ENCODE measurements at places on chromosomes 2 and 18.

- no peak for DNase-seq
These were observed 61.0 kb upstream of the TMEM87B start for GRCh38 chr2:111994042-111994441.

GRCh38 chr2:43307973-43308372, 81.6 kb upstream of the ZFP36L2 start:
- no peak for DNase-seq

GRCh38 chr2:26692279-26692896, at the start of gene KCNK3:
Gene KCNK3, plus strand, starts transcription at chr2:26692722. Its CDS starts 154 bp downstream, at chr2:26692876.
- DNase-seq: peak; percentile 50

GRCh38 chr2:212034841-212035585, 503.6 kb downstream of the ERBB4 start:
- DNase-seq: no peak

- DNase-seq: peak; percentile 28
These were observed 166.8 kb downstream of the TPGS2 start for GRCh38 chr18:36661999-36662398.

- DNase-seq: no peak
These were observed 146.2 kb downstream of the RBMS1 start for GRCh38 chr2:160347269-160347863.

DNA sequence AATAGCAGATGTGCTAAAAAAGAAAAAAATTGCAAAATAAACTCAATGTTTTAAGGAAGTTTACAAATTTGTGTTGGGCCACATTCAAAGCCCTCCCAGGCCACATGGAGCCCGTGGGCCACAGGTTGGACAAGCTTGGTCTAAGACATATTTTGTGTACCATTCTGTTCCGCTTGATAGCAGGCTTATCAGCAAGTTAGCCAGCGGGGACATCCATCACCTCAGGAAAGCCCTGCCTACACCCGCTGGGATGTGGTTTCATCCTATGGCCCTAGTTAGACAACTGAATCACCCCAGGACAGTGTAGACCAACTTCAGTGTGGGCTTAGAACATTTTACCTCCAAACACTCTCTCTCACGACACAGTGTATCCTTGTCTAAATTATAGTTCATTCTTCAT, 32.6 kb downstream of the CD8B2 start:
- no peak for DNase-seq

DNA sequence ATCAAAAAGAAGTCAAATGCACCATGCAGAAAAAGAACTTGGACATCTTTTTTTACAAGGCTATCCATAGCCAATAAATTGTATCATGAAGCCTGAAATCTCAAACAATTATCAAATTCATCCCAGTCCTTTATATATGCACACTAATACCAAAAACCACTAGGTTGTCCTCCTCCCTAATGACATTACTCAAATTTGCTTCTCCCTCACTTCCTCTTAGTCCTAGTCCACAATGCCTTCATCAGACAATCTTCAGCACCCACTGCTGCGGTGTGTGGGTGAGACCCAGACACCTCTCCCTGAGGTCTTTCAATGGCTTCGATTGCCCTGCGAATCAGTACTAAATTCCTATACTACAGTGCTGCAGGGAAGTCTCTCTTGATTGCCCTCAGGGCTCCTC, 58.1 kb downstream of the CLASP1 start:
- no peak for DNase-seq

DNA sequence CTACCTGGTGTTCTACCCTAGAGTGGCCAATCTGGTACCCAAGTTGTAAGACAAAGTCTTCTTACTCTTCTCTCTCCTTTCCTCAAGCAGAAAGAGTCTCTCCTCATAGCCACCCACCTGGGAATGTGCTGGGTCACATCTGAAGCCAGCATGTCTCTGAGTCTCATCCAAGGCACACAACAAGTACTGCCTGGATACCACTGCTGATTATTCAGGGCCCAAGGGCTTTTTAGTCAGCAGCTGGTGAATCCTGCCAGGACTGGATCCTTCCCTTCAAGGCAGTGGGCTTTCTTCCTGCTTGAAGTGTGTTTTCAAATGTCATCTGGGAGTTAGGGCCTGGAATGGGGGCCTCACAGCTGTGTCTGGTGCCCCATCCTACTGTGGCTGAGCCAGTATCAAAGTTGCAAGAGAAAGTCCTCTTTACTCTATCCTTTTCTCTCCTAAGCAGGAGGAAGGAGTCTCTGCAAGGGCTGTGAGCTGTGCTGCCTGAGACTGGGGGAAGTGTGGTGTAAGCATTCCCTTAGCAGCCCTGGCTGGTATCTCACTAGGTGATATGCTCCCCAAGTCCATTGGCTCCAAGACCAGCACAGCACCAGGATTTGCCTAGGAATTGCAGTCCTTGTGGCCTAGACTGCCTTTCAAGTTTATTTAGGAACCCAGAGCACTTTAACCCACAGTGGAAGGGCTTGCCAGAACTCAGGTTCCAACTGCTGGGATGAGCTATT, 27.2 kb downstream of the OXER1 start:
- DNase-seq: peak; percentile 35

- DNase-seq: no peak
These were observed 47.9 kb downstream of the LRRFIP1 start for GRCh38 chr2:237675316-237675715.

GRCh38 chr2:9846554-9846953, 3.3 kb downstream of the TAF1B start:
- DNase-seq: peak; percentile 36

DNA sequence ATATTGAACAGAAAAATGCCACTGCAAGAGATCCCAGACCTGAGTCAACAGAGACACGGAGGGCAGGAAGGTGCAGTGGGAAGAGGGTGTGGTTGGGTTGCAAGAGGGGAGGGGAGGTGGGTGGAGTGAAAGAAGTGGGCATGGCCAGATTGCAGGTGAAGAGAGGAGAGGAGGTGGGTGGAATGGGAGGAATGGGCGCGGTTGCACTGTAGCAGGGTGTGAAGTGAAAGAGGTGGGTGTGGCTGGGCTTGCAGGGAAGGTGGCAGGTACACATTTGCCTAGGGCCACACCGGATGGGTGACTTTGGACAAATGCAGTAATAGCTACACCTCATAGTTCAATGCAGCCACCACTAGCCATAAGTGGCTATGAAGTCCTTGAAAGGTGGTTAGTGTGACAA, 71.1 kb downstream of the DOCK10 start:
- DNase-seq: no peak

DNA sequence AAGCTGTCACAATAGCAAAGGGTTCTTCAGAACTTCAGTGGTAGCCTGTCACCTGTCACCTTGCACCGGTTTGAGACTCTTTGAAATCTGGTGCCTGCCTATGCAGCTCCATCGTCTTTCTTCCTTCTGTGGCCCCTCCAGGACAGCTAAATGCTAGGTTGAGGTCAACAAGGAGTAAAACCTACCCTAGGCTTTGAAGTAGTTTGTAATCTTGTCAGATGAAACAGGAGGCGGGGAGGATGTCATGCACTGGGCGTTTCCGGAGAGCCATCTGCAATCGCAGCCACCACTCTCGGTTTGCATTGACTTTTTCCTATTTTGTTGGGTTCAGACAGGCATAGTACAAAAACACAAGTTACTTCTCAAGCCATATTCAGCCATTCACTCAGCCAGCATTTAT, 116.7 kb downstream of the LPIN1 start:
- no peak for DNase-seq

- DNase-seq: no peak
These were observed 267.3 kb downstream of the TCF4 start for GRCh38 chr18:55320424-55321264.

DNA sequence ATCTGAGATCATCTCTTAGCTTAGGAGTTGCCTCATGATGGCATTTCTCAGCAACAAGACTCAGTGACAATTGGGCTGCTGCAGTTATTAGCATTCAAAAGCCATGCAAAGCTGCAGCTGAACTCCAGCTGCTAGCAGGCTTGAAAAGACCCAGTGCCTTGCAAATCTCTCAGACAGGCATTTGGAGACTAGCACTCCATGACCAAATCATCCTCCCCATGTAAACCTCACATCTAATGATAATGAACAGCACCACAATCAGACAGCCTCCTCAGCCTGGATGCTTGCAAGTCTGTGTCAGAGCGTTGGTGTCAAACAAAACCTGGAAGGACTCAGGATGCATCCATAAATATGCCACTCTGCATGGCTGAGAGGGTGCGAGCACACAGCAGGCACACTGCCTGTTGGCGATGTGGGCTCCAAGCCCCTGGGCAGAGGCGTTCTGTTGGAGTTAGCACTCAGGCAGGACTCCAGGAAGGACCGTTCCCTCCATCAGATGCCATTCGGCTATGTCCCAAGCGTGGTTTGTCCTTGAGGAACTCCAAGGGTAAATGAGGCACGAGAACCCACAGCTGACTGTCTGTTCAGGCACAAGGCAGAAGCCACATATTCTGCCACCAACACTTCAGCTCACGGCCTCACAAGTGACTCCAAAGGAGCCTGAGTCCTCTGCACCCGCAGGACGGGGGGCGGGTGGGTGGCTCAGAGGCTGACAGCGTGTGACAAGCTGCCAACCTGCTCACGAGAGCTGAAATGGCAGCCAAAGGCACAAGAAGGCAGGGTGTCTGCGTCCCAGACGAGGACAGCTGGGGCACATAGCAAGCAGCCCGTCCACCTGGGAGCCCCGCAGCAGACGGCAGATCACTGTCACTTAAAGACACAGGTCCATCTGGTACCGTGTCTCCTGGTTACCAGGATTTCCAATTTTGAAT, 183.8 kb downstream of the MYT1L start:
- no peak for DNase-seq

- DNase-seq: no peak
These were observed 542.2 kb downstream of the XIRP2 start for GRCh38 chr2:167430447-167430846.

DNA sequence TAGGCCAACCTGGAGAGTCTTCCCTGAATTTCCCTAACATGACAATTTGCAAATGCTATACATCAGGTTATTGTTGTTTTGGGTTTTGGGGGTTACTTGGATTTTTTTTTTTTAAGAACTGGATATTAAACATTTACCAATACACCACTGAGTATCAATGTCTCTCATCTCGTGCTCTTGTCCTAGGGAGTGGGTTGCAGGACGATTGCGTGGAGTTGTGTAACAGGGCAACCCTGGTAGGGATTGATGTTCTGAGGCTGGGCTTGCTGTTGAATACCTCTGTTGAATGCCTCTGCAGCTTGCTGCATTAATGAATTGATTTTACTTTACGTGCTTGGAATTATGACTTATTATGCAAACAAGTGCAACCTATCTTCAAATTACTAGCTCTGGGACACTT, 18.8 kb upstream of the FOSL2 start:
- no peak for DNase-seq

GRCh38 chr2:181894381-181894780, 2.9 kb downstream of the ITPRID2 start:
- no peak for DNase-seq

GRCh38 chr2:31736695-31737454, 156.1 kb upstream of the SRD5A2 start:
- DNase-seq: no peak

GRCh38 chr18:62098960-62099359, 87.9 kb downstream of the PIGN start:
- no peak for DNase-seq

DNA sequence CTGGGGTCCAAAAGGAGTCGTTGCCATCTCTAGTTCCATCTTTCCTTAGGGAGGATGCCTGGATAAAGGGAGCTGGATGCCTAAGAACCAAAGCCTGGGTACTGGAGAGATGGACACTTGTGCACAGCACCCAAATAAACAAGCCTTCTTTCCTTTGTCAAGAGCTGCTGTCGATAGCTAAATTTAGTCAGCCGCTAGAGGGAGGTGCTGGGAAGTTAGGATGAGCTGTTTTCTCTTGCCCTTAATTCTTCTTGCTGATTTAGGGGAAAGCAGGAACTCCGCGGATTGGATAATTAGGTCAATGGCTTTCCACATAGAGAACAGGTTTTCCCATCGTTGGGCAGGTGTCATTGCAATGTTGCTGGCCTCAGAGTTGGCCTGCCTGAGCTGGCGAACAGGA, 30.9 kb upstream of the SERPINB12 start:
- peak; percentile 63 for DNase-seq

- DNase-seq: no peak
These were observed 44.0 kb upstream of the UBE2F start for GRCh38 chr2:237922641-237923361.

DNA sequence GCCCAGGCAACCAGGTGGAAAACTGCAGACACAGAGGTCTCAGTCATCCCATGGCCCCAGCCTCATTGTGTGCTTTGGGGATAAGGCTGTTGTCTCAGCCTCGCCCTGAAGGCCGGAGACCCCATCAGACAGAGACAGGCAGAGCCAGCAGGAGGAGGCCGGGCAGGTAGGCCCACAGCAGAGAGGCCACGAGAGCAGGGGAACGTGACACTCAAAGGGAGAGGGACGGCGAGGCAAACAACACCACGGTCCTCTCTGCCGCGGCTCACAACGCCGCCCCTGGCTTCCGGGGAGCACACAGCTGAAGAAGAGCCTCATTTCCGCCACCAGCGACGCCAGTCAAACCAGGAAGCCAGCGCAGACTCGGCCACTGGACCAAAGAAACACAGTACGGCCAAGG, 103.3 kb downstream of the ZNF516 start:
- DNase-seq: no peak

DNA sequence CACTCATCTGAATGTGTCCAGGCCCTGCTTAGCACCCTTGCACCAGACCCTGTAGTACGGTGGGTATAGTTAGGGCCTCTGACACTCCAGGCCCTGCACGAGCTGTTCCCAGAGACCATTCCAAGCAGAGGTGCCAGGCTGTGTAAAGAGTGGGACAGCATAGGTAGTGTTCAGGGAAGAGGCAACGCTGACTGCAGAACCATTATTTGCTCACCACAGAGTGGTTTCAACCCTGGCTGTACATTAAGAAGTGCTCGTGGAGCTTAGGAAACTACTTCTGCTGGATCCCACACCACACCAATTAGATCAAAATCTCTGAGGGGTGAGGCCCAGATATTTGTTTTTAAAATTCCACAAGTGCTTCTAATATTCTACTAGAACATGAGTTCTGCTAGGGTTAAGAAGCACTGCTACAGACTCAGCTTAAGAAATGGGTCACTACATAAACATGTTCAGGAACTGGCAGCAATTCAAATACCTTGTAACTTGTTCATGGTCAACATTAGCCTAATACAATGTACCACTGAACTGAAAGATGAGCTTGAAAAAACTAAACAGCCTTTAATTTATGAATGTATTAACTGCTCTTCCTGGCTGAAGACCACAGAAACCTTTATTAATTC, 183.0 kb downstream of the MYO5B start:
- no peak for DNase-seq

GRCh38 chr2:15472133-15472532, 89.0 kb downstream of the NBAS start:
- DNase-seq: no peak

DNA sequence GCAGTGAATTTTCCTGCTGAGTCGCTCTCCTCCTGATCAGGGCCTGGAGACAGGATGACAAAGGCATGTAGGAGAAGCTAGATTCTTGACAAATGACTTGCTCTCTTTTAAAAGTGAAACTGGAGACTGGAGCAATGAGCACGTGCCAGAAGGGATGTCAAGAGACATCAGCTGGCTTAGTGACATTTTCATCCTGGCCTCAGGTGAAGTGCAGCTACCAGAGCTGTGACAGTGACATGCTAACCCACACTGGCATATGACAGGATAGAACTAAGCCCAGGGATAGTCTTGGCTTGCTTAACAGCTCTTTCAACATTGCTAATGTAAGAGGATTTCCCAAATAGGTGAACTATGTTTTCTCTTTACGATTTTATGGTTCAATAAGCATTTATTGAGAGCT, 757.5 kb upstream of the DDX18 start:
- no peak for DNase-seq

- DNase-seq: no peak
These were observed 16.8 kb downstream of the TTC39C start for GRCh38 chr18:24031318-24031717.

Data from RPMI7951 (cell line).